ENCODE measurements at places on chromosomes 2 and 18.

DNA sequence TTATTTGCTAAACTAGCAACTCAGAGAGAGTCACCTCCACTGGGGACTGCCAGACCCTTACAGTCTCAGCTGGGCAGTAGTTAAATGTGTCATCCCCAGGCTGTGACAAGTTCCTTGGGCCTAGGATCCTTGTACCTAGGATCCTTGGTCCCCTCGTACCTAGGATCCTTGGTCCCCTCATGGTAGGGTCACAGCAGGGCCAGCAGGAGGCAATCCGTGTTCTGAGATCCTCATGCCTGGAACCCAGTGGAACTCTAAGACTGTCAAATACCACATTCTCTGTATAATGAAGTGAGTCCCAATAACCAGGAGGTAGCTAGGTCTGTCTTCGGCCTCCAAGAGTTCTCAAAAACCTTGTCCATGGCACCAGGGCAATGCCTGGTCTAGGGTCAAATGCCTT is 60.8 kb downstream of the LYPD6B start:
- no peak for DNase-seq

DNA sequence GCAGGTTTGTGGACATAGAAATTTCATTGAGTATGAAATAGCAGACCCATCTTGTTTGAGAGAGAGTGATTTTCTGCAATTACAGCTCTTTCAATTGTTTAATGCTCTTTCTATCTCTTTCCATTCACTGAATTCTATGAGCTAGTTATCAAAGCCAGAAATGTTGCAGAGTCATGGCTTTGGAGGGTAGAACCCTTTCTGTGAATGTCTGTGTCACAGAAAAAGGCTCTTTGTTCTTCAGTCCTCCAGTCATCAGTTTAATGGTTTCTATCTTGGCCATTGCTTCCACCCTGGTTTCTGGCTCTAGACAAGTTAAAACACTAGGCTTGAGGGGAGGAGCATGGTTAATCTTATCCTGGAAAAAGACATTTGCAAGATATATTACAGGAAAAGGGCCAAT is 655.0 kb downstream of the STK39 start:
- no peak for DNase-seq

DNA sequence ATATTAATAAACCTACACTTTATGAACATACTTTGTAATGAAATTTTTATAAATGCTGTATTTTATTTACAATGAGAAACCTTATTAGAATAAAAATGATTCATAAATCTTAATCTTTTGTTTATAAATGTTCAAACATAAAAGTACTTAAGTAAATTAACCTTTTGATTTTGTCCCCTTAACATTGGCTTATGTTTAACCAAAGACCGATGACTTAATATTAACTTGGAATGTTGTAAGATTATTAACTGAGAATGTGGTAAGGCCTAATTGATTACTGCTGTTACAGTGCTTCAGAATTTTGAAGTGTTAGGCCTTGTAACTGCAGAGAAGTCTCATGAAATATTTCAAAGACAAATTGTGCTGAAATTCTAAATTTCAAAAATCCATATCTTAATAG is 5.7 kb downstream of the CPS1 start:
- DNase-seq = no peak

DNA sequence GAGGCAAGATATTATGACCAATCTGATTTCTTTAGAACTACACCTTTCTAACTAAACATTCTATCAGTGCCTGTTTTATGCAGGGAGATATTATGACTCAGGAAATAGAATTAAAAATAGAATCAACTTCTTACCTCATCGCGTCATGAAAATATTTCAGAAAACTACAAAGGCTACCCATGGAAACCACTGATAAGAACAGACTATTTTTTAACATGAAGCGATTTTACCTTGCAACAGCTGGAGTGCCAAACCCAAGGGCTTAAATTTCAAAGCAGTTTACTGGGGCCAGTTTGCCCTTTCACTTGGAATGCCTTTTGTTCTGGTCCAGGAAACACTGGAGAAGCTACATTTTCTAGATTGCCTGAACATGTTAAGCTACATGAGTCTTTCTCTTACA is 304.8 kb upstream of the CCDC68 start:
- DNase-seq = no peak

GRCh38 chr2:177572236-177572671 is 179.7 kb downstream of the AGPS start:
- no peak for DNase-seq

DNA sequence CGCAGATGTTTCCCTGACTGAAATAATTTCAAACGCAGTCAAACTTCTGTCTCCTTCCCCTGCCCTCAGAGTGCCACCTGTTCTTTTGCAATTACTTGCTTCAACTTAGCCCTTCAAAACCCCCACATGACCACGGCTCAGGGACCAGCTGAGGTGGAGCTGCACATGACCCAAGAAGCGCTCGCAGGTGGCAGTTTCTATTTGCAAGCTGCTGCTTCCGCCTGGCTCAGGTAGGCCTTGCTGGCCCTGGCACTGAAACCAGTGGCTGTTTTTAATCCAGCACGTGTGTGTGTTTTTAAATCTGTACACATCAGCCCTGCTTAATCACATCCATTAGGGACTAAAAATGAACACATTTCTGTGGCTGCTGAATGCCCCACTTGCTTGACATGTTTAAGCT is 95.3 kb downstream of the CCDC93 start:
- DNase-seq = no peak

GRCh38 chr2:202064171-202064880 is 8.7 kb upstream of the KIAA2012 start:
- DNase-seq = no peak

- DNase-seq = no peak
Observed at GRCh38 chr2:36376319-36376765, 20.8 kb downstream of the CRIM1 start.

GRCh38 chr2:171702781-171703556 is 15.7 kb downstream of the DYNC1I2 start:
- no peak for DNase-seq

DNA sequence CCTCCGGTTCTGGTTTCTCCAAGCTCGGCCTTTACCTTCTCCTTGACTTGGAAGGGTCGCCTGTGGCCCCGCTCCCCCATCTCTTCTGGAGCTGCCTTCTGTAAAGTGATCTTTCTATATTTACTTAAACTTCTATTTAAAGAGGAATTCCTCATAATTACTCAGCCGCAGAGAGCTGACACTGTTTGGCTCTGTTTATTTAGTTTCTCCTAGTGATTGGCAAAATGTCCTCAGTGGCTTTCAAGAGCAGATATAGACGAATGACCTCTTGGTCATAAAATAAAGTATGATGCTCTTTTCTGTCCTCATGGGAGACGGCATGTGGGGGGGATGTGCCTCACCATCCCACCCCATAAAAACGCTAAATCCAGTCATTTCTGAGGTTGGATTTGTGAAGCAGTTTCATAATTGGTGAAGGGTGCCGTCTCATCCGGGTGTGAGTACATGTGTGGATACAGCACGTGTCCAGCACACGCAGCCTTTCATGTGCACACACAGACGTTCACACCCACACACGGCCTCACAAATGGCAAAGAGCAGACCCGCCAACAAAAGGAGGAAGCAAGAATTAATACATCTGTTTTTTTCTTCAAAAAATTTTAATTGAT is 43.4 kb upstream of the SMAD7 start:
- DNase-seq = no peak

GRCh38 chr18:80147418-80148325 is 38.6 kb downstream of the ADNP2 start:
- peak; percentile 3 for DNase-seq

DNA sequence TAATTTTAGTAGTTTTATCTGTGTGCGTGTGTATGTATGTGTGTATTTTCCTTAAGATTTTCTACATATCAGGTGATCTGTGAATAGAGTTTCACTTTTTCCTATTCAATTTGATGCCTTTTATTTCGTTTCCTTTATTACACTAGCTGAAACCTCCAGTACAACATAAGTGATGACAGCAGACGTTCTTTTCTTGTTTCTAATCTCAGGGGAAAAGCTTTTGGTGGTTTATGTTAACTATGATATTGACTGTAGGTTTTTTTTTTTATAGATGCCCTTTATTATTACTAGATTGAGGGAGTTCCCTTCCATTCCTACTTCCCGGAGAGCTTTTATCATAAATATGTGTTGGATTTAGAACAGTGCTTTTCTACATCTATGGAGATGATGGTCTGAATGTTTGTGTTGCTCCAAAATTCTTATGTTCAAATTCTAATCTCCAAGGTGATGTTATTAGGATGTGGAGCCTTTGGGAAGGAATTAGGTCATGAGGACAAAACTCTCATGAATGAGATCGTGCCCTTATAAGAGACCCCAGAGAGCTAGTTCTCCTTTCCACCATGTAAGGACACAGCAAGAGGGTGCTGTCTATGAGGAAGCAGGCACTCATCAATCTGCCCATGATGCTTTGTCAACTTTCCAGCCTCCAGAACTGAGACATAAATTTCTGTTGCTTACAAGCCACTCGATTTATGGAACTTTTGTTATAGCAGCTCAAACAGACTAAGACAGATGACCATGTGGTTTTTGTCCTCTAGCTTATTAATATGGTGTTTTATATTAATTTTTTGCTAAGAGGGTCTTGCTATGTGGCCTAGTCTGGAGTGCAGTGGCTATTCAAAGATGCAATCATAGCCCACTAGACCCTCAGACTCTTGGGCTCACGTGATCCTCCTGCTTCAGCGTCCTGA is 5.9 kb upstream of the RHBDD1 start:
- no peak for DNase-seq

GRCh38 chr2:100000915-100001707 is 141.3 kb downstream of the AFF3 start:
- DNase-seq = no peak

DNA sequence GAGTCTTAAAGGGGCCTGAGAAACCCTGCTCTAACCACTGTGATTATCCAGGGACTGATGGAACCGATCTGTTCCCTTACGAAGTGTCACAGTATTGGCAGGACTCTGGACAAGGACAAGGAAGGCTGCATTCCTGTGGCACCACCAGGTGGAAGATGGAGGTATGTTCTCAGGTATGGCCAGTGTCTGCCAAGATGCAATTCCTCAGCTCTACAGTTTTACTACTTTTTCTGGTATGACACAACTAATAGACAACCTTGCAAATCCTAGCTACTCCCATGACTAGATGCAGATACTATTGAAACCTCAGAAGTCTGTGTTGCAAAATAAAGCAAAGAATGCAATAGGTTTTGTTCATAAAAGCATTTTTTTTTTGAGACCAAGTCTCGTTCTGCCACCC is 14.6 kb downstream of the RAB31 start:
- no peak for DNase-seq

DNA sequence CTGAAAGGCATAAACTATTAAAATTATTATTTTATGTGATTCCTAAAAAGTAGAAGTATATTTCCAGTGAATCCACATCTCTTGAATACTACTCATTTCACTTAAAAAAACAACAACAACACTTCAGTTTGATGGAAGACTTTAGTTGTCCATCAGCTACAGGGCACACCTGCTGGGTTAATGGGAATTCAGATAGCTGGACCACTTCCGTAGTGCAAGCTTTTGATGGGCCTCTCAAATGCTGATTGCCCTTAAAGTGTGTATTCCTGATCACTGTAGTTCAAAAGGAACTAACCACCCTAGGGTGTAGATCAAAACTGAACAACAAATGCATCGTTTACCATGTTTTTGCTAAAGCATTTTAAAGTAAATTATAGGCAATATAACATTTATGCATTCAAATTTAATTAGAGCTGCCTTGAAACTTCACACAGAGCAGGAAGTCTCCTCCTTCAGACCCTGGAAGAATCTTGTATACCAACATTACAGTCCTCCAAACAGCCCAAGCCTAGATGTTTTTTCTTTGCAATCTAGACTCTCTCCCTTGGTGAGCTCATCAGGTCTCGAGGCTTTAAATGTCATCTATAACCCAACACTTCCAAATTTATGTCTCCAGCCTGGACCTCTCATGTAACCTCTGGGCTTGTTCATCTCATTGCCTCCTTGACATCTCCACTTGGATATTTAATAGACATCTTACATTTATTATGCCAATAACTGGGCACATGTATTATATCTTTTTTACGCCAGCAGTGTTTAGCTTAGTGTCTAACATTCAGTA is 510.1 kb upstream of the SLC39A10 start:
- DNase-seq = no peak

- DNase-seq = no peak
Observed at GRCh38 chr2:71530641-71531332, 77.4 kb downstream of the DYSF start.

DNA sequence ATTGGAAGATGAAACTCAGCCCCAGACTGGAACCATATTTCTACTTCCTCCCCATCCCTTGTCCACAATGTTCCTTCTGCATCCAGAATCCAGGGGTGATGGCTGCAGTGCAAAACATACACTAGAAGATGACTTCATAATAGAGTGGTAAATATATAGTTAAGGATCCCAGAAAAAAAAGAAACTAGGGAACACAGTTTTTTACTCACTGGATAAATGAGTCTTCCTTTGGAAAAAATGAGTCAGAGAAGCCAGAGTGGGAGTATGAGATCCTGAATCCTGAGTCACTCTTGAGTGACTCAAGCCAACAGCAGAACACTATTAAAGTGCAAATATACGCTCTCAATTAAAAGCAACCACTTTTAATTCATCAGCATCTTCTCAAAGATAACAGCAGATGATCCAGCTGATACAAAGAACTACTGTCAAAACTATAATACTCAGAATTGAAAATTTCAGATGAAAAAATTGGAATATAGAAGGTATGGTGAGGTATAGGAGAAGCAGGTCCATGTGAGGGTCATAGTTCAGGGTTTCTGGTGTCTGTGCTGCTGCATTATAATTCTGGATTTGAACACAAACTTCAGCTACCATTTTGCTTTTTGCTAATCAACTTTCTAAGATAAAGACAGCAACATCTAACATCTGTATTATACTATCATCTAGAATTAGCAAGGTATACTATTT is 987.2 kb upstream of the CDH2 start:
- no peak for DNase-seq

GRCh38 chr2:181959508-181959907 is 26.1 kb upstream of the PPP1R1C start:
- no peak for DNase-seq

DNA sequence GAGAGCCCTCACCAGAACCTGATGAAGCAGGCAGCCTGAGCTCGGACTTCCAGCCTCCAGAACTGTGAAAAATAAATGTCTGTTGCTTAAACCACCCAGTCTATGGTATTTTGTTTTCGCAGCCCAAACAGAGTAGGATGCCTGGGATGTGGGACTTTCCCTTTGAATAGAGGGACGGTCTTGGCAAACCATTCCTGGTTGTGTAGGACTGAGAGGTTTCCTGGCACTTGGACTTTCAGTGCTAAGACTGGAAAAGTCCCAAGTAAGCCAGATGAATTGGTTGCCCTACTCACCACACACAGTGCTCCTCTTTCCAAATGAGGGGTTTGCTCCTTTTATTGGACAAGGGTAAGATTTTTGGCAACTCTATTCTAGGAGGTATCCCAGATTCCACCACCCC is 46.8 kb upstream of the ACMSD start:
- no peak for DNase-seq

DNA sequence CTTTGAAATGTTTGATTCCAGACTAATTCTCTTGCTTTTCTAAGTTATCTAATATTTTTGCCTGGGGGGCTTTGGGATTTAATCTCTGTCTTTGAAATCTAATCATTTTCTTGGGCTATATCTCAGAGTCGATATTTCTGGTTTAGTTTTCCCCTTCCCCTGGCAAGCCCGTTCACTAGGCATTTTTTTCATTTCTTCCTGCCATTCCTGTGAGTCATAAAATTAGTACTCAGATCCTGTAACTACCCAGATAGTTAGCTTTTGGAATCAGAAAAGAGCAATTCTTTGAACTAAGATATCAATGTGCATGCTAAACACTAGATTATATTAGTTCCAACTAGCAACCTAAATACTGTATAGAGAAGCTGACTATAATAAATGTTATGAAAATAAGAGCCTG is 29.4 kb upstream of the RNF149 start:
- no peak for DNase-seq
